ENCODE measurements at places on chromosomes 3 and 15.

DNA sequence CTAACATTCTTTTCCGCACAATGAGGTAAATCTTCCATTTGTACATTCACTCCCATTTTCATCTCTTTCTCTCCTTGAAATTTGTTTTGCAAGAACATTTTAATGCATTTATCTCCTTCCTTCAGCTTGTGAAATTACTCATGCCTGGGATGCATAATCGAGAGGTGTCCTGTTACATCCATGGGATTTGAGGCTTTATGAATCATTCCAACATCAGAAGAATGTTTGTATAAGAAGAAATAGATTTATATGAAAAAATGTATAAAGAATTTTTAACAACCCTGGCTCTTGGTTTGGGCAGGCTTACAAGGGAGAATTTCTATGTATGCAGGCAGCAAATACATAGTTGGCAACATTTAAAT lies 93.2 kb upstream of the MBNL1 start:
- DNase-seq, result peak; percentile 23

DNA sequence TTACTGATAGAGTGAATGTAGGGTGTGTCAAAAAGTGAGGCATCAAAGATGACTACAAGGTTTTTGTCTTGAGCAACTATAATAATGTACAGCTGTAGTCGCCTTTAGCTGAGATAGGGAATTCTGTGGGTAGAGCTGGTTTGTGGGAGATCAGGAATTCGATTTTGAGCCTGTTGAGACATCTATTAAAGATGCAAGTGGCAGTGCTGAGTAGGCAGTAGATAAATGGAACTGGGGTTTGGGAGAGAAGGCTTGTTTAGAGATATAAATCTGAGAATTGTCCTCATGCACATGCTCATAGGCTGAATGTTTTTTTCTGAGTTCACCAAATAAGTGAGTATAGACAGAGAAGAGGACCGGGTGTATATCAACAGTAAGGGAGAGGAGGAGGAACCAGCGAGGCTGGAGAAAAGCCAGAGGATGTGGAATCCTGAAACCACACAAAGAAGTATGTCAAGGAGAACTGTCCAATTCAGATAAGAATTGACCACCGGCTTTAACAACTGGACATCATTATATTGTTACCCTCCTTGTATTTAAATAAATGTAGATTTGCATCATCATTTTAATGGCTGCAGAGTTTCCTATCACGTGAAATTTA lies 146.0 kb upstream of the TNIK start:
- DNase-seq, result no peak

GRCh38 chr3:42780398-42780797 lies 7.3 kb upstream of the CCDC13 start:
- peak; percentile 10 for DNase-seq

- peak; percentile 88 for DNase-seq
These were observed at the start of gene SCAP for GRCh38 chr3:47475570-47476329. TSS of gene SCAP (minus strand) at chr3:47475941. CDS start at chr3:47442993, 32,948 bp downstream.

GRCh38 chr3:160106905-160107861 lies 118.0 kb upstream of the C3orf80 start:
- no peak for DNase-seq

- DNase-seq, result no peak
These were observed 53.0 kb upstream of the PCSK6 start for GRCh38 chr15:101542306-101543025.

GRCh38 chr3:188152660-188153436 lies 1.1 kb upstream of the LPP start:
- DNase-seq, result no peak

- no peak for DNase-seq
These were observed 30.8 kb upstream of the SLC41A3 start for GRCh38 chr3:126114443-126115386.

DNA sequence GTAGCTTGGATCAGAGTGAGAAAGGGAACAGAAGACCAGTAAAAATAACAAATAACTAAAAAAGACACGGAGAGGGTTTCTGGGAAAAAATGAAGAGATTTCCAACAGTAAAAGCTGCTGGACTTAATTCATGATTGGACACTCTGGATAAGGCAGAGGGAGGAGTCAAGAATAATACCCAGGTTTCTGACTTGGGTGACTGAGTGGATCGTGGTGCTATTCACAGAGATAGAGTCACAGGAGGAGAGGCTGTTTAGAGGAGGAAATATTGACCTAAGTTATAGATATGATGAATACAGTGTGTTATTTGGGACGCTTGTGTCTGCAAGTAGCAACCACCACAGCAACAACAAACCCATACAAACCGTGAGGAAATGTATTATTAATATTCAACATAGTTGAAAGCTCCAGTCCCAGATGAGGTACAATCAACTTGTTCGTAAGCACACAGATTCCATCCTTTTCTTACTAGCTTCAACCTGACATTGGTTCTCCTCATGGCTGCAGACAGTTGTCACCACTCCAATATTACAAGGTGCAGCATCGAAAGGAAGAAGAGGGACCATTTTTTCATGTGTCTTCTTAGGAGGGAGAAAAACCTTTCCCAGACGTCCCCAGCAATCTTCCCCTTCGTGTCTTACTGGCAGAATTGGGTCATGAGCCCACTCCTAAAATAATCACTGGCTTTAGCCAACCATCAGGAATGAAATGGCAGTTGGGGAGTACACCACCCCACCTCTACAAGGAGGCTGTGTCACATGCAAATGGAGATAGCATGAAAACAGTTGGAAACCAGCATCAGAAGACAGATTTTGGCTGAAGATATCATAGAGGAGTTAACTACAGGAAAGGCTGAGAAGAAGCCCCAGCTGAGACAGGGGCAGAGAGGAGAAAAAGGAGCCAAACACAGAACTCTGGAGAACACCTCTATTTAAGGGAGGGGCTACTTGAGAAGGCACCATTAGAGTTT lies 387.8 kb downstream of the SHQ1 start:
- no peak for DNase-seq

DNA sequence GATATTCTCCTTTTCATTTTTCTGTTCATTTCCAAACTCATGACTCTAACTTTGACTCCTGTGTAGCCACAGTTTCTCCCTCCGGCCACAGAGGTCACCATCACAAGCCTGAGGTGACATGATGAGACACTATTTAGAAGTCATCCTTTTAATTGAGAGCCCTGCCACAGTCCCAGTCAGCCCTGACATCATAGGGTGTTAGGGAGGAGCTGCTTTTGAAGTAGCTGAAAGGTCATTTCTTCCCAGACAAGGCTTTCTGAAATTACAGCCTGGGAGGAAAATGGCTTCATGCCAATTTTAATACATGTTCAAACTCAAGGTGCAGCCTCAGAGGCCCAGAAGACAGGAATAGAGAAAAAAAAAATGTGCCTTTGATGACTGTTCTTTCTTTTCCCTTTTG lies 532.8 kb upstream of the TGFBR2 start:
- DNase-seq, result peak; percentile 18

GRCh38 chr3:140906785-140907184 lies 34.9 kb upstream of the SLC25A36 start:
- DNase-seq, result no peak

DNA sequence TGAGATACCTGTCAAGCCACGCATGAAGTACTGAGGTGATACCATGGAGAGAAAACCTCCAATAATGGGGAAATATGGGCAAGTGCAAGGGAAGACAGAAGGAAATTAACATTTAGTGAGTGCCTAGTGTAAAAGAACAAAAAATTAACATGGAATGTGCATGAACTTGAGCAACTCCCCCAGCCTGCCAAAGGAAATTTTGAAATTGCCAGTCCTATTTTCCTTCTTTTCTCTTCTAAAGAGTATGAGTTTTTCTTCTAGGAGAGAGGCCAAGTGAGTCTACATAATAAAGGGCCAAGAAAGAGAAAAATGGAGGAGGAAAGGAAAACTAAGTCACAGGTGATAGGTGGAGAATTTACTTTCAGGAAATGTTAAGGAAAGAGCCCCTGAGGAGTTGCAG lies 602.4 kb upstream of the MDFIC2 start:
- no peak for DNase-seq

DNA sequence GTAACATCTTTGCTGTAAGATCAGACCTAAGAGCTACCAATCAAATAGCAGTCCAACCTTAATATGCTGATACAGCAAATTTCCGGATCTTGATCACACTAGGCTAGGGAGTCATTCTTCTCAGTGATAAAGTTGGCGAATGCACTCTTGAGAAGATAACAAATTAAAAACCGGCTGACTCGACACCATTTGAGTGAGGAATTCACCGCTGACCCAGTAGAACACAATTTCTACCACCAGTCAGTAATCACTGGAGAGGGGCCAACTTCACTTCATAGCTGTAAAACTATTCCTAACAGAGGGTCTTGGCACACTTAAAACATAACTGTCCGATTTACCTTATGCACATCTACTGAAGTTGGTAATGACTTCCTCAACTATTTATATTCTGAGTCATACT lies 47.2 kb downstream of the MEIS2 start:
- peak; percentile 59 for DNase-seq

DNA sequence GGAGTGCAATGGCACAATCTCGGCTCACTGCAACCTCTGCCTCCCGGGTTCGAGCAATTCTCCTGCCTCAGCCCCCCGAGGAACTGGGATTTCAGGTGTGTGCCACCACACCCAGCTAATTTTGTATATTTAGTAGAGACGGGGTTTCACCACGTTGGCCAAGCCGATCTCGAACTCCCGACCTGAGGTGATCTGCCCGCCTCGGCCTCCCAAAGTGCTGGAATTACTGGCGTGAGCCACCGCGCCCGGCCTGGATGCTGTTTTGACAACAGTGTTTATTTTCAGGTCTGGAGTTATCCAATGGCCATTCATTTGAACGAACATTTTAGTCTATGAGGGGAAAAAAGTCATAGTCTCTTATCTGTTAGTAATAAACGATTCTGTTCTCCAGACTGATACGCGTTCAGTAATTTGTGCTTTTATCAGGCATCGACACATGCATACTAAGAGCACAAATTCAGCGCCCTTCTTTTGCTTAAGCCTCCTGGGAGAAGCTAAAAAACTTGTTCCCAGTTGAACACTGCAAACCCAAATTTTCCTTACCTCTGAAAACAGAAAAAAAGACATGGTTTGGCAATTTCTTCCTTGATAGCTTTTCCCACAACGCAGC lies 1.3 kb downstream of the B3GALNT1 start:
- no peak for DNase-seq

GRCh38 chr3:45496555-45496954 lies 98.0 kb upstream of the LIMD1 start:
- DNase-seq, result no peak

- no peak for DNase-seq
These were observed 472.9 kb downstream of the FOXP1 start for GRCh38 chr3:71110385-71111222.

DNA sequence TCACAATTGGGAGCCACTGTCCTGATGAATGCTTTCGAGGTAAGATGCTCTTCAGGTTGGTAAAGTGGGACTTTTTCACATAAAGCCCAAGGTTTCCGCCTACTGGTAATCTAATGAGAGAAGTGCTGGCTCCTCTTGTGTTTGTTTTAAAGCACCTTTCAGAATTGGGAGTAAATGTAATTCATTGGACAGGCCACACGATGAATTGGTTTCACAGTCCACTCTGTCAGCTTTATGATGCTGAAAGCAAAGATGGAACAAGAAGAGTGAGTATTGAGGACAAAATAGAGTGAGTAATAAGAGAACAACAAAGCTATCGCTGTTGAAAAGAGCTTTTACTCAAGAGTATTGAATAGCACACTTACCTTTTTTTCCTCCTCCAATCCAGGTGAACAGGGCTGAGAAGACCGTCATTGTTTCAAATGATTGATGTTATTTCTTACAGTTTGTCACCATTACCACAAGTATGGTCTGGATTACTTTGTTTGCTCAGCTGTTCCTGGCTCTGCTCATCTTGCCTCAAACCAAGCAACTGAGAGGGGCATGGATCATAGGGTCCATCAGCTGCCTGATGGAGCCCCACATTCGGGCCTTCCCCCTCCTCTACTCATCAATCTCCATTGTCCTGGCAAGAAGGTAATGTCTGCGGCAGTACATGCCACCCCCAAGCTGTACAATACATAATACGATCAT lies 136.1 kb upstream of the CNTN4 start:
- DNase-seq, result no peak

- DNase-seq, result no peak
These were observed 245.7 kb upstream of the HES1 start for GRCh38 chr3:193890016-193890897.

DNA sequence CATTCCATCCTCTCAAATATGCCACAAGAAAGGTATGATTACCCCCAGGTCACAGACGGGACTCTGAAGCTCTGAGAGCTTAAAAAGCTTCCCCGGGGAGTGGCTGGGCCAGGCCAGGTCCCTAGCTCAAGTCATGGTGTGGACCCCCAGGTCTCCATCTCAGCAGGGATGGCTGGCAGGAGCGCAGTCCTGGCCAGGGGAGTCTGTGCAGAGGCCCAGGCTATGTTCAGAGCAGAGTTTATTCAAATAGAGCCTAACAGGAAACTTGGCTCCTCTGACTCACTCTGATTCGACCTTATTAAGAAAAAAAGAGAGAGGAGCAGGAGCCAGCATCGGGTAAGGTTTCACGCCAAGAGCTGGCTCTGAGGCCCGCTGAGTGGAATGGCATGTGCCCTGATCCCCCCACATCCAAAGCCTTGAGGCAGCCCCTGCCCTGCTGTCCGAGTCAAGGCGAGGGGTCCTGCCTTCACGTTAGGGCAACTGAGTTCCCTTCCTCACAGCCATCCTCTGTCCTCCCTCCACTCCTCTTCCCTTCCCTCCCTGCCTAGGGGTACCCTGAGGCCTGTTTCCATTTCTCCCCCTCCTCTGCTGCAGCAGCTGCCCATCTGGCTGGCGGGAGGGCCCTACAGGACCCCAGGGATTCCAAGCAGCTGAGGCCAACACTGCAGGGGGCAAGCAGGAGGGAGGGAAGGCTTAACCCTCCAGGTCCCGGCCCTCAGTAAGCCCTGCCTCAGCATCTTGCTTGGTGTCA lies 1.9 kb upstream of the LOXL1 start:
- DNase-seq, result peak; percentile 48

GRCh38 chr3:27095553-27096222 lies 273.5 kb downstream of the NEK10 start:
- no peak for DNase-seq

GRCh38 chr15:34796847-34797435 lies 1.6 kb upstream of the ACTC1 start:
- no peak for DNase-seq

- DNase-seq, result no peak
These were observed 19.0 kb upstream of the DLG1 start for GRCh38 chr3:197317250-197317963.

- DNase-seq, result peak; percentile 94
These were observed 244.4 kb downstream of the ZBTB20 start for GRCh38 chr3:114902691-114903101.

DNA sequence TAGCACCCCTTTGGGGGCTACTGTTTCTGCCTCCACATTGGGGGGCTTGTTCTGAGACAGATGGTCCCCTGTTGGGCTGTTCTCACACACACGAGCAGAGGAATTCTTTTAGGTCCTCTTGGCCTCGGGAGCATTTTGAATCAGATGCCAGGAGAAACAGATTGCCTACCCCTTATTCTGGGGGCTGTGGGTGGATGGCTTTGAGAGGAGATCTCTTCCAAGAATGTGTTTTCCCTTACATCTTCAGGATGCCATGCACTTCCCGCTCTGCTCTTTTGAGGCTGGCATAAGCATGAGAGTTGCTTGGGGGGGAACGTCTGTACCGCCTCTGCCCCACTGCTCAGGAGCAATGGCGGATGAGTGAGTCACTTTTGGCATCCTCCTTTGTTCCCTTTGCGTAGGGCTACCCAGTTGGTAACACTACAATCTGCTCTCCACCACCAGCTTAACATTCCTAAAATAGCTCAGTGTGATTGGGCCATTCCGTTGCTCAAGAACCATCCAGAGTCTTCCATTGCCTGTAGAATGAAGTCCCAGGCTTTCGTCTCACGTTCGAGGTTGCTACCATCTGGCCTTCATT lies 154.4 kb downstream of the RPLP1 start:
- no peak for DNase-seq

- no peak for DNase-seq
These were observed 84.5 kb upstream of the FLNB start for GRCh38 chr3:57923752-57924151.

Measured in Caki2 (cell line).